Fibroblast of skin of abdomen (primary cell): ENCODE measurements at places on chromosomes 4 and X.

GRCh38 chr4:5039800-5040199 lies 11.5 kb upstream of the STK32B start:
- no peak for DNase-seq

GRCh38 chrX:65926095-65927019 lies 113.5 kb downstream of the VSIG4 start:
- no peak for DNase-seq

DNA sequence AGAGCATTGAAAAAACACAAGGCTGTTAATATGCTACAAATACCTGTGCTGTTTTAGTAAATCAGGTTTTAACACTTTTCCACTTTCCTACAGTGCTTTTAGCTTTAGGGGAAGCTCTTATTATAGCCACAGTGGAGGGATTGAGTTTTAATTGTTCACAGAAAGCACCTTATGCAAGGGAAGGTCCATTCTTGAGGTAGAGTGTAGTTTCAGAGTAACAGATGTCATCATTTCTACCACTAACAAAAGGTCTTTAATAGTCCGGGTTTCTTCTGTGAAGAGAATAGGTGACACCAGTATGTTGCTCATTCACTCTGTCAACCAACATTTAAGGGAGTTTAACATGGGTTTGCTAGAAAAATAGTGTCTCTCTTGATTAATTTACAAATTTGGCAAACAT lies 104.4 kb downstream of the STIM2 start:
- no peak for DNase-seq

- DNase-seq, result no peak
Measured at GRCh38 chr4:120130786-120131185, 64.1 kb upstream of the MAD2L1 start.

DNA sequence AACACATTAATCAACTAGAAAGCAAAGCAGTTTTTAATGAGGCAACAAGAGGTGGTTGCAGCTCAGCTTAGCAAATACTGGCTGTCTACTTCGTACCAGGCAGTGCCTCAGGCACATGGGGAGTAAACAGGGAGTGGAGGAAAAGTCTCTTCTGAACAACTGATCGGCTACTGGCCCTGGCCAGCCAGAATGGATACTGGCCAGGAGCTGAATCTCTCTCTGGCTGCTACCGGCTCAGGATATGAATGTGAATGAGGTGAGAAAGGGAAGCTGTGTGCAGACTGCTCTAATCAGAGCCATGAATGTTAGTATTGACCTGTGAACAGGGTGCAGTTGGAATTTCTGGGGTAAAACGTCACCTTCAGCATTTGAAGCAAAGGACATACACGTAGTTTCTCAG lies 77.3 kb downstream of the STK32B start:
- DNase-seq, result no peak
